ENCODE measurements at places on chromosomes 2 and 18.

- DNase-seq, result no peak
Observed at GRCh38 chr2:55951533-55951932, 28.0 kb upstream of the EFEMP1 start.

DNA sequence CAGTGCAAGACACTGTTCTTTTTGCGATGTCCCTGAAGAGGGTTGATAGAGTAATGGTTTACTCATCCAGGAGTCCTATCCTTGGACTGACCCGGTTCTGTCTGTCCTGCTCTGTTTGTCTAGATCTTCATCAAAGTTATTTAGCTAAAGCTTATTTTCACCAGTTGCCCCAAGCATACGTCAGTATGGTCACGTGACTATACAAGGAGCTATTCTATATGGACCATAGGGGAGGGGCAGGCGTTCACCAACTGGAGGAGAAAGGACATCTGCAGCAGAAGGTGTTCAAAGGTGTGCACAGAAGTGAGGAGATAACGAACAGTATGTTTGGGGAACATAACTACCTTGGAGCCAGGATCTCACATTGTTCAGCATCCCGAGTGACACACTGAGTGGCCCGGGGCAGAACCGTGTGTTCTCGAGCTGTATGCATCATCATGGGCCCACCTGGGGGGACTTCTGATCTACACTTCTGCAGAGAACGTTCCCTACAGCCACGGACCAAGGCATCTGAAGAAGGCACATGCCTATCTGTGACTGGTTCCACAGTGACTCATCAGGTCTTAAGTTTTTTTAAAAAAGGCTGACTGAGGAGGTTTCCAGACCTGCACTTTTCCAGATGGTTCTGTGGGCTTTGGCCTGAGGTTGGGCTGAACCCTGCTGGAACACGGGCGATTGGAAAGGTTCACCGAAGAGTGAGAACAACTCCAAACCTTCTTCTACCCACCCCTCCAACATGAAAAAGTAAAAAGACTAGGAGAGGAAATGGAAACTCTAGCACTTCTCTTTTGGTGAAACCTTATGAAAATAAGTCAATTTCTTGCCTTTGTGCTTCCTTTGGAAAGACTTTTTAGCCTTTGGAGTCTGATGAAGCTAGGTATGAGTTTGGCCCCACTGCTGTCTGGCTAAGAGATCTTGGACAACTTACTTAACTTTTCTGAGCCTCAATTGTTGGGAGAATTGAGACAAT lies 68.6 kb upstream of the YWHAQ start:
- peak; percentile 68 for DNase-seq

- no peak for DNase-seq
Observed at GRCh38 chr2:230129343-230129742, 60.6 kb upstream of the SLC16A14 start.

- DNase-seq, result no peak
Observed at GRCh38 chr2:113245276-113245711, 33.4 kb downstream of the PAX8 start.

DNA sequence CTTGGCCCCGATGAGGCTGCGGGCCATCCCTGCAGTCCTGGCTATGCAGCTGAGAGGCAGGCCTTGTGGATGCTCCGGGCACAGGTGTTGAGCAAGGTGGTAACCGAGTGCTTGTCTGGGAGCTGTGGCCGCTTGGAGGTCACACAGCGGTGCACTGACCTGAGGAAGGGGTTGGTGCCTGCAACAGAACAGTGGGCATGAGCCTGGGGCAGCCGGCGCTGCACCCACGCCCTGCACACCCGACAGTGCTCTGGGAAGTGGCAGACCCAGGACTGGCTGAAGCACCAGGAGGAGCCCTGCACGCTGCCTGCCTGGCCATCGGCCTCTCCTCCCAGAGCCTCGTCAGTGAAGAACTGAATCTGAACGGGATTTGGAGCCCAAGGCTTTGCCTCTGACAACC lies 8.2 kb upstream of the POTEE start:
- no peak for DNase-seq

- DNase-seq, result no peak
Observed at GRCh38 chr18:12554796-12555388, 103.0 kb downstream of the SPIRE1 start.

DNA sequence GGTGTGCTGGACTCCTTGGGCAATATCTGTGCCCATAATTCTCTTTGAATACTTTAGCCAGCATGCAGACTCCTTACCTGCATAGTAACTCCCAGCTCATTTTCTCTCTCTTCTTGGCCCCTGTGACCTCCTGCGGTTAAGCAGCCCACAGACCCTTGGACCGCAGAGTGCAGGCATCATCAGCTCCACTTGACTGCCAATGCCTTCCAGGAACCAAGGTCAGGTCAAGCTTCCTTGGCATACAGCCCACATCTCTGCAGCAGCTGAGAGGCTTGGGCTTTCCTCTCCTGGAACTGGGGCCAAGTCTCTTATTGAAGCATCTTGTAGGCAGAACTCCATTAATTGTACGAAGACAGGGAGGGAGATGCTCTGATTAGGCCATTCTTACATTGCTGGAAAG lies 130.1 kb upstream of the PIEZO2 start:
- DNase-seq, result no peak

DNA sequence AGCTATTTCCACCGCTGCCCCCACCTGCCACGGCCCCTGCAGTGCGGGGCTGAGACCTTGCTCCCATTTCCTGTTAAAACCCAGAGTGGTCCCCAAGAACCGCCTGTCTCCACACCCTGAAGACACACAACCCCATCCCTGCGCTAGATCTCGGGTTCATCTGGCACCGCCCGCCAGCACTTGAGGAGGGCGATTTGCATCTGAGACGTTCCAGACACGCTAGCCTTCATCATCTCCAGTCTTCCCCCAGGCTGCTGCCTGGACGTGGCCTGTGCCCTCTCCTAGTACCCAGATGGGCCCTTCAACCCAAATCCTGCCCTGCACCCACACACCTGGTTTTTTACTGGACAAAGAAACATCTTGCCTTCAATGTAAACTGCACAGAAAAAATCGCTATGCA lies 49.8 kb downstream of the SLC66A2 start:
- no peak for DNase-seq
